ENCODE measurements at places on chromosomes 5 and 9.

- DNase-seq: no peak
Observed at GRCh38 chr9:131880833-131881583, 141.1 kb upstream of the RAPGEF1 start.

DNA sequence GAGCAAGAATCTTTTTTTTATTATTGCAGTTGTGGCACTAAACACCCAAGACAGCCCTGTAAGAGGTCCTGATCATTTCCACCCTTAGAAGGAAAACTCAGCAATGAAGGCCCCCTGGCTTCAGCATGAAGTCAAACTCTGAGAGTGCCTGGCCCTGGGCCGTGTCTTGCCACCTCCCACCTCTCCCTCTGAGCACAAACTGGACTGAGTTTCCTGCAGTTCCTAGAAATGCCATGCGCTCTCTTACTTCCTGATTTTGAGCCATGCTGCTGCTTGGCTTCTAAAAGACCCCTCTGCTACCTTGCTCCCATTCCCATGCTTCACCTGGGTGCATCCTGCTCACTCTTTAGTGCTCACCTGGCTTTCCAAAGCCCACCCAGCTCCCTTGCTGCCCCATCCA is 140.4 kb upstream of the KLF9 start:
- no peak for DNase-seq

- DNase-seq: no peak
Observed at GRCh38 chr5:36882250-36882649, 5.7 kb downstream of the NIPBL start.

GRCh38 chr9:115495052-115495635 is 377.2 kb upstream of the TNC start:
- no peak for DNase-seq

- no peak for DNase-seq
Observed at GRCh38 chr9:16461137-16461840, 409.2 kb downstream of the BNC2 start.

- no peak for DNase-seq
Observed at GRCh38 chr5:145161391-145161790, 673.8 kb downstream of the PRELID2 start.

DNA sequence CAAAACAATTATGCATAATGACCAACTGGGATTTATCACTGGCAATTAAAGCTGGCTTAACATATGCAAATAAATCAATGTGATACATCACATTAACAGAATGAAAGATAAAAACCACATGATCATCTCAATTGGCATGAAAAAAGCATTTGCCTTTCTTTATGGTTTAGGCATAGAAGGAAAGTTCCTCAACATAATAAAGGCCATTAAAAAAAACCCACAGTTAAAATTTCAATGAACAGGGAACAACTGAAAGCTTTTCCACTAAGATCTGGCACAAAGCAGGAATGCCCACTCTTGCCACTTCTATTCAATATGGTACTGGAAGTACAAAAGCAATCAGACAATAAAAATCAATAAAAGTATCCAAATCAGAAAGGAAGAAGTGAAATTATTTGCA is 151.2 kb upstream of the CD180 start:
- DNase-seq: no peak

DNA sequence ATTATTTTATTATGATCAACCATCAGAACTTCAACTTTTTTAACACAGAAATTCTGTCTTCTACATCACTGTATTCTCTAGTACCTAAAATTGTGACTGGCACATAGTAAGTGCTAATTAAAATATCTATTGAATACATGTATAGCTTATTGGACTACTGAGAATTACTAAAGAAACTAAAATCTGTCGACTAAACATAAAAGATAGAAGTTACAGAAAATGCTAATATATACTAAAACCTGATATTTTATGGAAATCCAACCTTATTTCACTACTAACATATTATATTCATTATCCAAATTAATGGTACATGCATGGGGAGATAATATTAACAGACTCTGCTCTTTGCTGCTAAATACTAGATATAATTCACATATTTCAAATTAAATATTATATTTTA is 153.6 kb downstream of the DTWD2 start:
- no peak for DNase-seq

- DNase-seq: no peak
Observed at GRCh38 chr9:123527981-123528380, 172.0 kb downstream of the CRB2 start.

- DNase-seq: no peak
Observed at GRCh38 chr5:12413585-12413984, 509.3 kb upstream of the CTNND2 start.

Data from muscle of arm (tissue), 14 donors.